ENCODE measurements at places on chromosomes 13 and 19. TPM values are rescaled to one million over a fixed set of nuclear protein-coding genes. Genes with fewer than 3 reads are reported as not detected.

The FPR1 gene
- total RNA-seq: 97.6 TPM

The RUBCNL gene
- total RNA-seq: 6.7 TPM

The ZFR2 gene
- not detected for total RNA-seq

The OLFM2 gene
- total RNA-seq: 15.9 TPM

The SOX1 gene
- not detected for total RNA-seq

The MLLT1 gene
- 62.3 TPM for total RNA-seq

The CGB8 gene
- not detected for total RNA-seq

The PDE4C gene
- not detected for total RNA-seq

The GPC5 gene
- 0.13 TPM for total RNA-seq

The THSD8 gene
- total RNA-seq: 2.1 TPM

The TECR gene
- total RNA-seq: 119 TPM

The ZNF573 gene
- total RNA-seq: 12.1 TPM

The ZGLP1 gene
- total RNA-seq: 0.55 TPM

The EDNRB gene
- 144 TPM for total RNA-seq

The IGFL3 gene
- not detected for total RNA-seq

The FPR3 gene
- 44.5 TPM for total RNA-seq

The SMIM17 gene
- 0.51 TPM for total RNA-seq

The ZNF180 gene
- total RNA-seq: 3.9 TPM
